DMS153 (cell line): ENCODE measurements at places on chromosomes 12 and 14.

DNA sequence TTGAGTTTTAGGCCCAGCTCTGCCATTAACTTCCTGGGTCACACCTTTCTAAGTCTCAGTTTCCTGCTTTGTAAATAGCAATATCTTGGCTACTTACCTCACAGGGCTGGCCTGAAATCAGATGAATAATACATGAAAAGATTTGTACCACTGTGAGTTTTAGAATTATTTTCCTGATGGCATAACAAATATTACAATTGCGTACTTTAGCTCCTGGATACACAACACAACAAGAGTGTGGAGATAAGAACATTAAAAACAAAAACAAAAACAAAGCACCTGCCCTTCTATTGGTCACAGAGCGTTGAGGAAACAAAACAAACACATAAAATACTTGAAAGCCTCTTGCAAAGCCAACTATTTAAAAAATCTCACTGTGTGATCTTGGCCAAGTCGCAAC lies 4.9 kb upstream of the HDAC7 start:
- DNase-seq, result no peak

- no peak for DNase-seq
Observed at GRCh38 chr14:74977164-74977900, 21.9 kb upstream of the PGF start.

- no peak for DNase-seq
Observed at GRCh38 chr12:109766251-109766778, 52.7 kb downstream of the FAM222A start.

DNA sequence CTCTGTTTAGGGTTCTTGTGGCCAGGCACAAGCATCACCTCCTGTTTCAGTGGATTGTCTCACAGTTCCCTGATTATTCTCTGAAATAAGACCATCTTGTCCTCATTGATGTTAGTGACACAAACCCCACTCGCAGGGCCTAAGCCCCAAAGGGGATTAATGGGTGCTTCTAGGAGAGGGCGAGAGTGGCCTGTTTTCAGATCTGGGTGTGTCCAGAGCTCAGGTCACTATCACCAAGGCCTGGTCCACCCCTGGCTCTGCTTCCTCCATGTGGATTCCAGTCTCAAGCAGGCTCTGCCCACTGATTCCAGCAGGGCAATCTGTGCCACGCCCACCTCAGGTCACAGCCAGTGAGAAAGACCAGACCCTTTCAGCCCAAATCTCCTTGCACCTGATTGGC lies 361.9 kb downstream of the ADGRD1 start:
- no peak for DNase-seq

DNA sequence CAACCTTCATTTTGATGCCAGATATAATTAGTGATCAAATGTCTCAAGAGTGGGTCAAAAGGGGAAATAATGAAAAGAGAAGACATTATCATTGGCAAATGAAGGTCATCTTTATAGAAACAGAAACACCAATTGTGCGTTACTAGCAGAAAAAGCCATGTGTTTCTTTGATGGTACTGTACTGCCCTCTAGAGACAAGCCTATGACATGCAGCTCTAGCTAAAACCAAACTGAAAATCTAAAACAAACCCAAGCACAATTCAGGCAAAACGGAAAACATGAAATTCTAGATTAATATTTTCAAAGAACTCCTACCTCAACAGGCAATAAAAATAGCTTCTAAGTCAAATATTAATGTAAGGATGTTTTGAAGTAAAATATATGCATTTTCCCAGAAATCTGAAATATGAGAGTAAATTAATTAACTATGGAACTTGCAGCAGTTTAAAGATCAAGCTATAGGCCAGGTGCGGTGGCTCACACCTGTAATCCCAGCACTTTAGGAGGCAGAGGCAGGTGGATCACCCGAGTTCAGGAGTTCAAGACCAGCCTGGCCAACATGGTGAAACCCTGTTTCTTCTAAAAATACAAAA lies 115.4 kb downstream of the KLHL28 start:
- peak; percentile 36 for DNase-seq

DNA sequence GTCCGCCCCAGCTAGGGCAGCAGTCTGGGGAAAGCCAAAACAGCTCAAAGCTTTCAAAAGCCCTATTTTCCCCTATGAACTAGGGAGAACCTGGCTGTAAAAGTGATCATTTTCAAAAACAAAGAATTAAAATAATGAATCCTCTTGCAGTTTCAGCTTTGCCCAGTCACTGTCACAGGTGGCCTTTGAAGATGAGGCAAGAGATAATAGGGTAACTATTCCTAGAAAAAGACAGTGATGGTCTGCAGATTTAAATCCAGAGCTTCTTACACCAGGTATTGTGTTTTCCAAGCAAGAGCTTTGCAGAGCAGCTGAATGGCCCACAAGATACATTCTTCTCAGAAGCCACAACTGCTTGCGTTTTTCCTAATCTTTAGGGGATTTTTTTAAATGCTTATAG lies 80.2 kb upstream of the NUDT4 start:
- DNase-seq, result no peak

- DNase-seq, result no peak
Observed at GRCh38 chr12:19970116-19970515, 398.2 kb upstream of the PDE3A start.
